ENCODE measurements at places on chromosomes 7 and 10.

GRCh38 chr7:37657816-37658215 is 25.8 kb upstream of the GPR141 start:
- DNase-seq: no peak

- no peak for DNase-seq
These were observed 82.2 kb upstream of the GNA12 start for GRCh38 chr7:2926120-2926895.

DNA sequence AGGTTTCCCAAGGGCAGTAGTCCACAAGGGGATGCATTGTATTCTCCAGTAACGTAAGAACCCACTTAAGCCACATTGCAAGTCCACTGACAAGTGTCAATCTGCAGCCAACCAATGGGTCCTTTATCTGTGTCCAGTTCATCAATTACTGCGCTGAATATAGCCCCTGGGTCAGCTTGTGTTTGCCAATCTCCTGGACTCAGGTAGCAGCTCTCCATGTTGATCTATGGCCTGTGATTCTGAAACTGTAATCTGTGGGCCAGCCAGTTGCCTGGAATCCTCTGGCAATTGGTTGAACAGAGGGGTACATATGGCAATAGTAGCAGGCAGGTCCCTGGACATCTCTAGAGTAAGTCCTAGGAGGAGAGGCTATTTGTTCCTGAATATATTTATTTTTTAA is 8.8 kb upstream of the TMEM248 start:
- no peak for DNase-seq

DNA sequence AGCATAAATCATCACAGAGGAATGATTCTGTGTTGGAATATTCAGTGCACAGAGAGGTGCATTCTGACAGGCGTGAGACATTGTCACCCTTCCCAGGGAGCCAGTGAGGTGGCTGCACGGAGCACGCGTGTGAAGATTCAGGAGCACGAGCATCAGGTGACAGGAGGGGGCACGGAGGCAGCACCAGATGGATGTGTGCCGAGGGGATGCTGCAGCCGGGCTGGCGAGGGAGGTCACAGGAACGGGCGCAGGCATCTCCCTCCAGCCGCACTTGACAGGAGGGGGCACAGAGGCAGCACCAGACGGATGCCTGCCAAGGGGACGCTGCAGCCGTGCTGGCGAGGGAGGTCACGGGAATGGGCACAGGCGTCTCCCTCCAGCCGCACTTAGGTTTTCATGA is 66.5 kb downstream of the DIP2C start:
- no peak for DNase-seq
